C1 segment of cervical spinal cord (tissue), 14 donors: ENCODE measurements at places on chromosomes 2 and 18.

DNA sequence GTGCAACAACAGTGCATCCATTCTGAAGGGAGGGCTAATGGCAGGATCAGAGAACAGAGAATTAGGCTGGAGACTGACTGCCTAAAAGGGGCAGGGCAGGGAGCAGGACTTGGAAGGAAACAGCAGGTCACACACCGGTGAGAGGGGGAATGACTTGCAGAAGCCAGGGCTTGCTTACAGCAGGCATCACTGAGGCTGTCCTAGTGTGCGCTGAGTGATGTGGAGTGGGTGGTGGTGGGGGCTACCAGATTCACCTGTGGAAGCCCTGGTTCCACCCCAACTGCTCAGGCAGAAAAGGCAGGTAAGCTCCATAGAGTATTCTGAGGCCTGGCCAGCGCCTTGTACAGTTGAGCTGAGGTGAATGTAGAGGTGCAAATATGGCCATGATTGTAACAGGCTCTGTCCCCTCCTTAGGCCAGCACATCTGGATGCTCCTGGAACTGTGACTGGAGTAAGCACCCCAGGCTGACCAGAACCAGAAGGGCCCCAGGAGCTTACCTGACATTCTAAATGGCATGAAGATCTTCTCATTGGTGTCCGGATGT lies 49.4 kb downstream of the SFXN5 start:
- DNase-seq, result no peak

- no peak for DNase-seq
These were observed 45.2 kb upstream of the GCG start for GRCh38 chr2:162197069-162197825.

DNA sequence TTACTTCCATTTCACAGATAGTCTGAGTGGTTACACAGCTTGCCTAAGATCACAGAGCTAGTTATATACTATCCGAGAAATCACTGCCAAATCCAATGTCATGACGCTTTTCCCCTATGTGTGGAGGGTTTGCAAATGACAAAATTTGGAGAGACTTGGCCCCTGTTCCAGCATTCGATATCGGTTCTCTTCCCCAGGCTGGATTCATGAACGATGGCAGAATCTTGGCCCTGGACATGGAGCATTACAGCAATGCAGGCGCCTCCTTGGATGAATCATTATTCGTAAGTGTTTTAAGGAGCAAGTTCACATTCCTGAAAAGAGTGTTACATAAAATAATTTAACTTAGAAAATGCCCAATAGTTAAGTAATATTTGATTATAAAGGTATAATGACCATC lies 55.1 kb downstream of the AOX1 start:
- no peak for DNase-seq

GRCh38 chr2:85318222-85319074 lies 9.3 kb downstream of the TGOLN2 start:
- no peak for DNase-seq

DNA sequence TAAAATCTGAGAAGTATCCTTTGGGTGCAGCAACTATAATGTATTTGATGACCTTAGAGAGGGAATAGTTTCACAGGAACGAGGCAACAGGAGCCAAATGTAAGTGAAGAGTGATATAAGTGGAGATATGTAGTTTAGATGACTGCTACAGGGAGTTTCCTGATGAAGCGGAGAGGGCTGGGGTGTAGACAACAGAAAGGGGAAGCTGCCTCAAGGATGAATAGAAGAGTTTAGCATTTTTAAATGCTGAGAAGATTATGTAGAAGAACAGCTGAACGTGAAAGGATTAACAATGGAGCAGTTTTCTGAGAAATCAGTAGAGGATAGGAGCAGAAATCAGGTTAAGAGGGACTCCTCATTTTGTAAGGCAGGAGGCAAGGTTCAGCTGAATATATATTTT lies 133.3 kb downstream of the LCLAT1 start:
- DNase-seq, result no peak

DNA sequence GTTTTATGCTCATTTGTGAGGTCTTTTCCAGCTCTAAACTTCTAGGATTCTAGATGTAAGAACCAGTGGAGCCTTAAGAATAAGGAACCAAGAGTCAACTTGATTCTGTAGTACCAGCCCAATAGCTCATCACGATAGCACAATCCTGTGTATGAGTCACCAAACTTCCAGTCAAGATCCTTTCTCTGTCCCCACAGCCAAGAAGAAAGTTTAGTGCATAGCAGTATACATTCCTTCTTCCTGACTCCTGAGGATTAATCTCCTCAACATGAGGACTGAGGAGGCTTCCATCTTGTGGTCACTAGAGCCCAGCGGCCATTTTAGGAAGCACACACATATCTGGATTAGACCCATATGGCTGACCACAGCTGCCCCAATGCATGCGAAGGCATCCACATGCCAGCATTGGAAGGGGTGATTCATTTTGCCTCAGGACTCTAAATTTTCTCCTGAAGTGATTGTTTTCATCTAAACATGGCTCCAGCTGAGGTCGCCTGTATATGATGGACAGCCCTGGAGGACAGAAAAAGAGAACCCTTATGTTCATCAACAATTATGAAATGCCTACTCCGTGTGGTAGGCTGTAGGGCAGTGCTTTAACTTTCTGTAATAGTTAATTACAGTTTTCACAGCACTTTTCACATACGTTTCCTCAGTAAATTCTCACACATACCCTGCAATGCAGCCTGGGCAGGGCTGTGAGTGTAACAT lies 53.5 kb downstream of the RASGRP3 start:
- no peak for DNase-seq

DNA sequence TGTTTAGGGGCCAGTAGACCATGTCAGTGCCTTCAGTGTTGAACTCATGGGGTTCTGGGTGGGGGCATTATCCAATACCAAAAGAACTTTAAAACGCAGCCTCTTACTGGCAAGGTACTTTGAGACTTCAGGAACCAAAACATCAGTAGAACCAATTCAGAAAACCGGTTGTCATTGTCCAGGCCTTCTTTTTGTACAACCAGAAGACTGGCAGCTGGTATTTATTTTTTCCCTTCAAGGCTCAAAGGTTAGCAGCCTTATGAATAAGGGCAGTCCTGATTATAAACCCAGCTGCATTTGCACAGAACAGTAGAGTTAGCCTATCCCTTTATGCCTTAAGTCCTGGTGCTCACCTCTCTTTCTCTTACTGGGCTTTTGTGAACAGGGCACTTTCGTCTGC lies 113.8 kb upstream of the EML6 start:
- no peak for DNase-seq

DNA sequence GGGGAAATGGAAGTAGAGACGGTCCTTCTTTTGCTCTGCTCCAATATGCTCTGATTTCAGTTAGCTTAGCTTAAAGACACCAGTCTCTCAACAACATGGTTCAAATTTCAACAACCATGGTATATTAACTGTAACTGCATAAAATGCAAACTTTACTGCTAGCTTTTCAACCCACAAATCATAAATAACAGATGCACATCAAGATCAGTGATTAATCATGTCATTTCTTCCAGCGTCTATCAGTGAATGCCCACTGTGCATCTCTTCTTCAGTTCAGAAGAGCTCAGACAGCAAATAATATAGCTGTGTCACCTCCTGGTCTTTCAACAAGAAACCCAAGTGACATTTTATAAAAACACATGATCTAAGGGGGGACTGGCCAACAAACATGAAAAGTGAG lies 12.6 kb downstream of the PECR start:
- no peak for DNase-seq

GRCh38 chr18:34795070-34795732 lies 85.1 kb downstream of the DTNA start:
- DNase-seq, result no peak
